ENCODE measurements at places on chromosomes 6 and 20.

- no peak for DNase-seq
Measured at GRCh38 chr20:23198815-23199214, 112.7 kb upstream of the CD93 start.

DNA sequence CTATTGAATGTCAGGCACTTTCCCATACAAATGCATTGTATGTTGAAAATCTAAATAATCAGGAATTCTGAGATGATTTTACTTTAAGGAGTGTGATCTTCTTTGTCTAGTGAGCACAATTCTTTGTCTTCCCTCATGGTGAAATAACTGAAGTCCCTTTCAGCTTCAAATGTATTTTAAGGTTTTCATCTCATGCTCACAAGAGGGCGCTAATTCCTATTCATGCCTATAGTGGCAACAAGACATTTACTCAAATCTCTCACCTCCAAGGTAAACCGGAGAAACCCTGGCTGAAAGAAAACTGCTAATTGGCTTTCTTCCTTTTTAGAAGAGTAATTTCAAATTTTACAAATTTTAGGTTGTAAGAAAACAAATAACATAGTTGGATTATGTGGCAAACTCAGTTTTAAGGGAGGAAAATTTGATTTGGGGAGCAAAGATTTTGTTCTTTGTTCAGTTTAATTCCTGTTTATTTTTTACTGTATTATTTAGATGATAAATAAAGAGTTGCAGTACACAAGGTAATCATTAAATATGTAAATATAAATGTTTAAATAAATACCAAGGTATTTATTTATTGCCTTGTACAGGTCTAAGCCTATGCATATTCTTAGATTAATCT, 69.1 kb downstream of the SLC35F1 start:
- DNase-seq: no peak

- no peak for DNase-seq
Measured at GRCh38 chr6:126767711-126768110, 350.8 kb upstream of the RSPO3 start.

DNA sequence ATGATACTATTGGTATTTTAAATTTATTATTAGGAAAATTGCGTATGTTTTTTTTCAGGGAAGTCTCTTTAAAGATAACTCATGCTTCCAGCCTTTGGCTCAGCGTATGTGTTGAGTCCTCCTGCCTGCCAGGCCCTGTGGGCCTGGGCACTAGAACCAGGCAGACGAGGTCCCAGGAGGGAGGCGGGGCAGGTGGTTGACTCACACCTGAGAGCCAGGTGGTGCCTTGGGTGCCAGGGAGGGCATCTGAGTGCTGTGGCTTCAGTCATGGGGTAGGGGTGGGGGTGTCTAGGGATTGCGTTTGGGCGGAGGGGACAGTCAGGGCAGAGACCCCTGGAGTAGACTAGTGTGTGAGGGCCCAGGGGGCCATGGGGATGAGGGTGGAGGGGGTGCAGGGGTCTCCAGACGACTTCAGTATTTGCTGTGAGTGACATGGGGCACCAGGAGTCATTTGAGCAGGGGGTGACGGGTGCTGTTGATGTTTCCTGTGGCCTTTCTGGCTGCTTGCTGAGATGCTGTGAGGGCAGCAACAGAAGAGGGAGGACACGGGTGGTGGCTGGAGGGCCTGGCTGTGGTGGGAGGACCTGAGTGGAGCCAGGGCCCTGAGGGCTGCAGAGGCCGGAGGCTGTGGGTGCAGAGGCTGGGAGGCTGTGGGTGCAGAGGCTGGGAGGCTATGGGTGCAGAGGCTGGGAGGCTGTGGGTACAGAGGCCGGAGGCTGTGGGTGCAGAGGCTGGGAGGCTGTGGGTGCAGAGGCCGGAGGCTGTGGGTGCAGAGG, 14.8 kb upstream of the ADRM1 start:
- no peak for DNase-seq
